ENCODE measurements at places on chromosomes 7 and 10. TPM values are rescaled to one million over a fixed set of nuclear protein-coding genes. Genes with fewer than 3 reads are reported as not detected.

DNA sequence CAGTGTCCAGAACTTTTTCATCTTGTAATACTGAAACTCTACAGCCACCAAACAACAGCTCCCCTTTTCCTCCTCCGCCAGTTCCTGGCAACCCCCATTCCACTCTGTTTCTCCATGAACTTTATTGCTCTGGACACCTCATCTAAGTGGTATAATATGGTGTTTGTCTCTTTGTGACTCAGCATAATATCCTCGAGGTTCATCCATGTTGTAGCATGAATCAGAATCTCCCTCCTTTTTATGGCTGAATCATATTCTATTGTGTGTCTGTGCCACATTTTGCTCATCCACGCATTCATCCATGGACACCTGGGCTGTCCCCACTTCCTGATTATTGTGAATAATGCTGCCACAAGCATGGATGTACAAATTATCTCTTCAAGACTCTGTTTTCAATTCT, 124.4 kb upstream of the FGFR2 start:
- no peak for DNase-seq

The LIPN gene
- total RNA-seq, result not detected

GRCh38 chr10:60660625-60661024, 117.7 kb upstream of the CDK1 start:
- DNase-seq, result no peak

The KCNH2 gene
- 119 TPM for total RNA-seq

DNA sequence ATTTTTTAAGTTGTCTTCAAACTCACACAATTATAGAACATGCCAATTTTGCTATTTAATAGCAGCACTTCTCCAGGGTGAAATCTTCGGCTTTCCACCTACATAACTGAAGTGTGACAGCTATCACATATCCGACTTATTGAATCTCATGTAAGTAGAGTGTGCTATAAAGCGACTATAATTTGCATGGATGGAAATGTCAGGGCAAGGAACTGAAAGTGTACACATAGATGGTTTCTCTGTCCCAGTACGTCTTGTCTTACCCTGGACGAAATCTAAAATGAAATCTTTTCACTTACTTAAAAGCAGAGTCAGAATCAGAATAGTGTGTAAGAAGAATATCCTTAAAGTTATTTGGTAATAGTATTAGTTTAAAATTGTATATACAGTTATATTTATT, 132.3 kb downstream of the THSD7A start:
- DNase-seq, result no peak

The SPACDR gene
- total RNA-seq, result not detected

DNA sequence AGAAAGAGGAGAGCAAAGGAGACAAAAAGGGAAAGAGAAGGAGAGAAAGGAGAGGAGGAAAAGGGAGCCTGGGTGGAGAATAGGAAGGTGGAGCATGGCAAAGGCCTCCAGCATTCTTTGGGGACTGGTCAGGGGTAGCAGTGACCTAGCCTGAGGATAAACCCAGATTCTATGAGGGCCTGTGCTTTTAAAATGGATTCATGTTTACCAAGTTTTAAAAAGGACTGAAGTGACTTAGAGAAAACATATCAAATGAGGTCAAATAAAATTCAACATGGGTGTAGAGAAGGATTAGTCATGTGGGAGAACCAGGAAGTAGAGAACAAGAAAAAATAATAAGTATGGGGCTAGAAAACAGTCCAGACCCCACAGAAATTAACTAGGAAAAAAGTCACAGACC, 20.7 kb downstream of the CREB3L2 start:
- DNase-seq, result no peak

- DNase-seq, result peak; percentile 78
Measured at GRCh38 chr10:13717936-13718772, 131.4 kb downstream of the PRPF18 start.

DNA sequence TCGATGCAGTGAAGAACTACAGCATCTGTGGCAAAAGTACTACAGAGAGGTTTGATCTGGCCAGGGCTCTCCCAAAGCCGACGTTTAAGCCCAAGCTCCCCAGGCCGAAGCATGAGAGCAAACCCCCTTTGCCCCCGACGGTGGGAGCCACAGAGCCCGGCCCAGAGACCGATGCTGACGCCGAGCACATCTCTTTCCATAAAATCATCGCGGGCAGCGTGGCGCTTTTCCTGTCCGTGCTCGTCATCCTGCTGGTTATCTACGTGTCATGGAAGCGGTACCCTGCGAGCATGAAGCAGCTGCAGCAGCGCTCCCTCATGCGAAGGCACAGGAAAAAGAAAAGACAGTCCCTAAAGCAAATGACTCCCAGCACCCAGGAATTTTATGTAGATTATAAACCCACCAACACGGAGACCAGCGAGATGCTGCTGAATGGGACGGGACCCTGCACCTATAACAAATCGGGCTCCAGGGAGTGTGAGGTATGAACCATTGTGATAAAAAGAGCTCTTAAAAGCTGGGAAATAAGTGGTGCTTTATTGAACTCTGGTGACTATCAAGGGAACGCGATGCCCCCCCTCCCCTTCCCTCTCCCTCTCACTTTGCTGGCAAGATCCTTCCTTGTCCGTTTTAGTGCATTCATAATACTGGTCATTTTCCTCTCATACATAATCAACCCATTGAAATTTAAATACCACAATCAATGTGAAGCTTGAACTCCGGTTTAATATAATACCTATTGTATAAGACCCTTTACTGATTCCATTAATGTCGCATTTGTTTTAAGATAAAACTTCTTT, 2.3 kb downstream of the LRRTM3 start:
- DNase-seq, result no peak

GRCh38 chr10:110644598-110645462, 694 bp downstream of the RBM20 start:
- no peak for DNase-seq

The NODAL gene
- not detected for total RNA-seq

GRCh38 chr10:100739517-100740368, 5.6 kb upstream of the PAX2 start:
- no peak for DNase-seq

DNA sequence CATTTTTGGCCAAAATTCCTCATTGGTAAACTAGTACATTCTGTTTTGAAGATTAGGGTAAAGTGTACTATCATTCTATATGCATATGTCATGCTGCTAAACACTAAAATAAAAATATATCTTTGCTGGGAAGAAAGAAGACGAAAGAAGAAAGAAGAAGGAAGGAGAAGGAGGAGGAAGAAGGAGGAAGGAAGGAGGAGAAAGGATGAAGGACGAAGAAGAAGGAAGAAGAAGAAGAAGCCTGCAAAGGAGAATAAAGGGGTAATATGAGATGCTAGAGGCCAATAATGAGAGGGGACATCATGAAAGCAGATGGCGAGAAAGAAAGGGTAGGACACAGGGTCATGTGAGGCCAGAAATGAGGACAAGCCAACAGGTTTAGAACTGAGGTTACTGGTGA, 8.0 kb downstream of the SLC25A13 start:
- DNase-seq, result no peak

DNA sequence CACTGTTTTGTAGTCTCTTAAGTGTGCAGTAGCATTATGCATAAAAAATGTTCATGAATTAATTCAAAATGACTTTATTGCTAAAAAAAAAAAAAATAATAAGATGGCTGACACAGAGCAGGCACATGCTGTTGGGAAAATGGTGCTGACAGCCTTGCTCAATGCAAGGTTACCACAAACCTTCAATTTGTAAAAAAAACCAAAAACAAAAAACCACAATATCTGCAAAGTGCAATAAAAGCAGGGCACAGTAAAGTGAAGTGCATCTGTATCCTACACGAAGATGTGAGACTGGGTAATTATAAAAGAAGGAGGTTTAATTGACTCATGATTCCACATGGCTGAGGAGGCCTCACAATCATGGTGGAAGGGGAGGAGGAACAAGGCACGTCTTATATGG, 185.8 kb downstream of the USP6NL start:
- no peak for DNase-seq

All from right atrium auricular region (tissue), 2 donors.